AG04450 (cell line): ENCODE measurements at places on chromosomes 1 and 21.

DNA sequence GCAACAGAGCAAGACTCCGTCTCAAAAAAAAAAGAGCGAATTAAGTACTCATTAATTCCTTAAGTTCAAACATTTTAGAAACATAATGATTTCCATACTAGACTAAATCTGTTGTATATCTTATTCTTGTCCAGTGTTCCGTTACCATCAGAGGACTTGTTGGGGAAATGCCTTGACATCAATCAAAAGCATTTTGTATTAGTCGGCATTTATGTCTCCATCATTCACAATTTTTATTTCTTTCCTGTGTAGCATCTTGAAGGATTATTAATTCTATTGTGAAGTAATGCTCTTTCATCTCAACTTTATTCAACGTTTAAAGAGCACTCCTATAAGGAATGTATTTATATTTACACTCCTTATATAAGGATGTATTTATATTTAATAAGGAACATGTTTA is 82.9 kb upstream of the QSOX1 start:
- DNase-seq: no peak

- DNase-seq: no peak
Observed at GRCh38 chr1:36269408-36269838, 36.7 kb upstream of the SH3D21 start.

DNA sequence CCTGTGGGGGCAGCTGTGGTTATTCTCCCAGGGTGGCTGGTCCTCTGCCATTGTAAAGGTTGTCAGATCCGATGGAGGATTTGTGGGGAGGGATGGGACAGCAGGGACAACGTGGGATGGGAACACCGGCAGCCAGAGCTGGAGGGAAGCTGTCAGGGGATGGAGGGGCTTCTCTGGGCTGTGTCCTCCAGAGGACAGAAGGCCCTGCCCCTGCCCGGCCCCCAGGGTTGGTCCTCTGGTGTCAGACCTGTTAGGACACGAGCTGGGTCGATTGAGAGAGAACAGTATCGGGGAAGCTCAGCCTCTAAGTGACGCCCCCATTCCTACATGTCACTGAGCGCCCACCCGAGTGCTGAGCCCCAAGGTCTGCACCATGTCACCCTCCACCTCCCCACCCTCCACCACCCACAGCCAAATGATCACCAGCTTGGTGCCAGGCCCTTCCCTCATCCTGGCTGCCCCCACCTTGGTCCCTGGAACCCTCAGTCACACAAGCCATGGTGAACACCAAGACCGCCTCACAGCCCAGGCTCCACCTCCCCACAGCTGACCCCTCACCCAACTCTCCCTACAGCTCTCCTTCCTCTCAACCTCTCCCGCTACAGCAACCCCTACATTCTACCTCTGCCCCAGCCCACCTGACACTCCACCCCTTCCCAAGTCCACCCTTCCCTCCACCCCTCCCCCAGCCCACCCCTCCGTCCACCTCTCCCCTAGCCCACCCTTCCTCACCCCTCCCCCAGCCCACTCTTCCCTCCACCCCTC is 244.4 kb downstream of the MATN1 start:
- DNase-seq: no peak

DNA sequence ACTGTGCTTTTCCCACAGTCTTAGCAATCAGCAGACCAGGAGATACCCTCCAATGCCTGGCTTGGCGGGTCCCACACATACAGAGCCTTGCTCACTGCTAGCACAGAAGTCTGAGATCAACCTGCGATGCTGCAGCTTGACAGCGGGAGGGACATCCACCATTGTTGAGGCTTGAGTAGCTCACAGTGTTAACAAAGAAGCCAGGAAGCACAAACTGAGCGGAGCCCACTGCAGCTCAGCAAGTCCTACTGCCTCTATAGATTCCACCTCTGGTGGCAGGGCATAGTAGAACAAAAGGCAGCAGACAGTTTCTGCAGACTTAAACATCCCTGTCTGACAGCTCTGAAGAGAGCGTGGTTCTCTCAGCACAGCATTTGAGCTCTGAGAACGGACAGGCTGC is 33.4 kb downstream of the MNDA start:
- DNase-seq: no peak

DNA sequence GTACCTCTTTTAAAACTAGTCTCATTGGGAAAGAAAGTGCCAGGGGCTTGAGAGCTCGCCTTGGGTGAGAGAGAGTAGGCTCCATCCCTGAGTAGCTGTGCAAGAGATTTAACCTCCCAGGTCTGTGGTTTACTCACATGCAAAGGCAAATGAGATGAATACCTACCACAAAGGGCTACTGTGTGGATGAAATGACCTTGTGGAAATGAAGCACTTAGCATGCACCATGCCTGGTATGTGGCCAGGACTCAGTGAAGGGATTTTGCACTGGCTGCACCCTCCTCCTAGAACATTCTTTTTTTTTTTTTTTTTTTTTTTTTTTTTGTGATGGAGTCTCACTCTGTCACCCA is 120.3 kb downstream of the PROX1 start:
- DNase-seq: no peak

DNA sequence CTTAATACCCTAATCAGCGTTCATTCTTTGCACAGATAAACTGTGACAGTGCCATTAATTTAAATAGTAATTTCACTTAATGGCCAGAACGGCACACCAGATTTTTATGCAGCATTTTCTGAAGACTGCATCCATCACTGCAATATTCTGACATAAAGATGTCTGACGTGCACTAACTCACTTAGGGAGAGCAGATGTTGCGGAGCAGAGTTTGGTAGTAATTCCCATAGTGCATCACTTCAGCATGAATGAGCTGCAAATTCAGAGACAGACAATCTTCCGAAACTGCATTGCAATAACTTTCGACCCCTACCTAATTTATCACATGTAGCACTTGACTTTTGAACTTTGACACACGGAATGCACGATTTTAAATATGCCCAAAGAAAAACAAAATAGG is 225.3 kb downstream of the KCTD3 start:
- no peak for DNase-seq

DNA sequence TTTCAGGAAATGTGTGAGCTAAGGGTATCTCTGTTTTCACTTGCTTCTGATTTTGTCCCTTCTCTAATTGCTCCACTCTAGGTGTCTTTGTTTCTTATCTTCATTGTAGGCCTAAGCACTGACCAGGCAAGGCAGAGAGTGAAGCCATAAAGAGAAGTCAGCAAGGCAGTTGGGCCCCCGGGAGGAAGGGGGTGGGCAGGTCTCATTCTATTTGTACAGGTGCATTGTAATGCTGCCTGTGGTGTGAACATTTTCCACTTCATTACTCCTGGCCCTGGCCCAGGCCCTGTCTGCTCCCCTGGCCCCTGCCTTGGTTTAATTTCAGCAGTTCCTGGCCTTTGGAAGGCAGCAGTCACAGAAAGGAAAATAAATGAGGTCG is 86.4 kb upstream of the JUN start:
- DNase-seq: no peak

- peak; percentile 26 for DNase-seq
Observed at GRCh38 chr1:59455206-59455605, 158.3 kb downstream of the FGGY start.

GRCh38 chr1:109274533-109275476 is 8.1 kb downstream of the PSRC1 start:
- DNase-seq: no peak
